ENCODE measurements at places on chromosomes 13 and 19.

DNA sequence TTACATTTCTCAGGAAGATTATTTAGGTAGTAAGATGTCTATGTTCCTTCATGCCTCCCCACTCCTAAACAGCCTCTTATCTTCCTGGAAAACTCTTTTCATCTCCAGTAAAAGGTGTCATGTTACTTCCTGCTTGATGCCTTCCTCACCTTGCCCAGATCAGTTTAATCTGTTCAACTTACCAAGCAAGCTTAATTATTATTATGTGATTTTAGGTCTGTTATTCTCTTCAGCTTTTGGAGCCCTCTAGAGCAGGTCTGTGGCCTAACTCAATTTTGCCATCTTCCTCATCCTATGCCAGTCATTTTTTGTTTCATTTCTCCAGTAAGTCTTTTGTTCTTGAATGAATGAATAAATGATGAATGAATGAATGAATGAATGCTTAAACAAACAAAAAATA lies 528.4 kb downstream of the DCT start:
- no peak for DNase-seq

DNA sequence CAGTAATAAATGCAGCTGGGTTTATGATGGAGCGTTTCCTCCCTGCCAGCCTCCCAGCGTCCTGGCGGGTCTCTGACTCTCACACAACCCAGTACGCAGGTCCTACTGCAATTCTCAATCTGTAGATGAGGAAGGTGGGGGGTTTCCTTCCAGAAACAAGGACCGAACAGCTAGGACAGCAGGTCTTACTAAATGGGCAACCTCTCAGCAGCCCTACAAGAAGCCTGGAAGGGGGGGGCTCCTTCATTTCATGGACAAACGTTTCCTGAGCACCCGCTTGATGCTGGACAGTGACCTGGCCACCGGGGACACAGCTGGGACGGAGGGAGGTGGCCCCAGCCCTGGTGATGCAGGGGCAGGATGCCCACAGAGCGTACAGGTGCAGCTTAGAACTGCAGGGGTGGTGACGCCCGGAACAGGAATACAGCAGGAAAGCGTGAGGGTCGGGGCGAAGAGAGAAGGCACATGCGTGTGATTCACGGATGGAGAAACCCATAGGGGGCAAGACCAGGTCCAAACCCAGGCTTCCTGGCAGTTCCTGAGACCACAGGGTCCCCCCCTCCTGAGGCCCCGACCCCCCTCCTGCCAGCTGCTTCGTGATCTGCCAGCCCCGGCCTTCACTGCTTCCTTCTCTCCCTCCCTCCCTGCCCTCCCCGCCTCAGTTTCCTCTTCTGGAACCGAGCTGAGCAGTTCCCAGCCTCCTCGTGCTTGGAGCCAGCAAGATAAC lies 732 bp upstream of the C2CD4C start:
- DNase-seq = no peak

GRCh38 chr13:84997858-84998257 lies 801.4 kb downstream of the SLITRK6 start:
- no peak for DNase-seq

DNA sequence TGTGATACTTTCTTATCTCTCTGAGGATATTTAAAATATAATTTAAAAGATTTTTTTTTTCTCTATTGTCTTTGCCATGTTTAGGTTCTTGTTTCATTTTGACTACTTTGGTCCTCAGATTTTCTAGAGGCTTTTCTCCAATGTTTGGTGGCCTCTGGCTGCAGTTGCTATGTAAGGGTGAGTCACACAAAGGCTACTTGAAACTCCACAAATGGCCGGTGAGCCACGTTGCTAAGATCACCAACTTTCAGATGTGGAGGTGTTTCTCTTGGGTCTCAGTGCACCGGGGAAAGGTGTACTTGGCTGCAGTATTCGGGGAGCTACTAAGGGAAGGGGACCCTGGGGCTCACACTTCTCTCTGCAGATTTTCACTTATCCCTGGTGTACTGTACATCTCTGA lies 248.1 kb downstream of the HS6ST3 start:
- DNase-seq = no peak

DNA sequence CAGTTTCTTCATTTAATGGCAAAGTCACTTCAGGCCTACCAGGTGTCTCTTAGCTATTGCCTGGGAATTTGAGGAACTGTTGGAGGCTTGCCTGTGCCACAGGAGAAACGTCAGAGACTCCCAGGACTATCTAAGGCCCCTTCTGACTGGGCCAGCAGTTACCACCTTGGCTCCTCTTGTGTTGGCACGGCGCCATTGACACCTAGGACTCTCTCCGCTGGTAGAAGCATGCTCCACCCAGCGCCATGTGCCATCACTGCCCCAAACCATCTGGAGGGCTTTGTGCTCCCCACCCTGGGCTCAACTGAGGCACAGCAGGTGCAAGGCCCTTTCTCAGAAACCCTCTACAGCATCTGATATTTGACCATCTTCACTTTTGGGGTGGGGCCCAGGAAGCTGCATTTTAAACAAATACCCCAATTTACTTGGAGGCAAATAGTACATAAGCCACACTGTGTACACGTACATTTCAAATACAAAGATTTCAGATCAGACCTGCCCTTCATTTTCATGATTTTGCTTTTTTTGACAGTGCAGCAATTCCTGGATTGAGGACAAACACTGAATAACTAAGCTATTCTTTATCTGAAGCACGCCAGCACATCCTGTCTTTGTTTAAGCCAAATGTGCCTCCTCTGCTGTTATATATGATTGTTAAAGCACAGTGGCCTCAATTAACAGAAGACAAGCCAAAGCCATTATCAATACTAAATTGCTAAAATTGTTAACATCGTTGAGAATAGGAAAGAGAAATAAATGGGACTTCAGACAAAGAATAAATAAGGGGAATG lies 59.9 kb upstream of the TPP2 start:
- no peak for DNase-seq

- DNase-seq = no peak
These were observed 291.6 kb upstream of the MAB21L1 start for GRCh38 chr13:35768073-35768472.

GRCh38 chr13:112714376-112715174 lies 24.7 kb downstream of the ATP11A start:
- DNase-seq = no peak

DNA sequence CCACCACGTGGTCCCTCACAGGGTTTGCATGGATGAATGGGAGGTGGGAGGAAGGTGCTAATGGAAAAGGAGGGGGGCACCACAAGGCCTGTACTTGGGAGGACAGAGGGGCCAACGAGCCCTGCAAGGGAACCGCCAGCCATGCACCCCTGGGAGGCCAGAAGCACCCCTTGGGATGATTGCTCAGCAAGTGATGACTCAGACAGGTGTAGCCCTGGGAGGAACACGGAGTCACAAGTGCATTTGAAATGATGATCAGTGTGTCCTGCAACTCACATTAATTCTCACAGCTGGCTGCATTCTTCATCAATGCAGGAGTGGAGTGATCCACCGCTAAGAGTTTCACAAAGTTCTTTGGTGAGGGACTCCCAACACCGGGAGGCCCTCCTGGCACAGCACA lies 82.8 kb upstream of the ZNF254 start:
- no peak for DNase-seq

GRCh38 chr13:40180776-40181175 lies 485.7 kb downstream of the FOXO1 start:
- DNase-seq = no peak

DNA sequence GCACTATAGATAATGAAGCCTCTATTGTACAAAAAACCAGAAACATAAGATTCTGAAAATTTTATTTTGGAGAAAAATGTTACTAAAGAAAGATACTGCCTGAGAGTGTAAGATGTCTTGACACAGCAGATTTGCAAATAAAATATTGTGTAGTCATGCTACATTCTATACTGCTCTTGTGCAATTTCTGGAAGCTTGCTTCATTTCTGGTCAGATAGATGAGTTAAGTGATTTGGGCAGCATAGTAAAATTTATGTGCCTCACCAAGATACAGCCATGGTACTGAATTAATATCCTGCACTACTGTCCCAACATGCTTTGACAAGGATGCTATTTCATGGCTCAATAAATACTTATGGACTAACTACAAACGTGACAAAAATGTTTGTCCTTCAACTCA lies 55.1 kb upstream of the STARD13 start:
- DNase-seq = no peak

DNA sequence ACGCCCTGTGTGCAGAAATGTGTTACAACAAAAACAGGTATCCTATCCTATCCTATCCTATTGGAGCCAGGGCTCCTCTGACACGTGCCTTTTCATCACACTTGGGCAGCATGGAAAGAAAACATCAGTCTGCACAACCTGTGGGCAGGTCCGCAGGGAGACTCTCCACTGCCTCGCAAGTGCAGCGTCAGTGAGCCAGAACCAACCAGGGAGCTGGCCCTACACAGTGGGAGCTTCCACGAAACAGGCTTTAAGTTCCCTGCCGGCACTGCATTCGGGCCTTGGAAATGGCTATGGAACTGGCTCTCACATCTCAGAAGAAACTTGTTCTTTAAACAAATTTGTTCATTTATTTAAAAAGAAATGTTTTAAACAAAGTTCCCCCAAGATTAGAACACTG lies 49.5 kb downstream of the SLC7A1 start:
- no peak for DNase-seq

GRCh38 chr13:52411629-52412028 lies 5.7 kb upstream of the THSD1 start:
- no peak for DNase-seq

- DNase-seq = no peak
These were observed 238.3 kb upstream of the MAB21L1 start for GRCh38 chr13:35714588-35715377.

- DNase-seq = no peak
These were observed 13.5 kb downstream of the PPP1R13L start for GRCh38 chr19:45391346-45391745.

- no peak for DNase-seq
These were observed 1718.9 kb upstream of the MIR17HG start for GRCh38 chr13:89628567-89628966.

DNA sequence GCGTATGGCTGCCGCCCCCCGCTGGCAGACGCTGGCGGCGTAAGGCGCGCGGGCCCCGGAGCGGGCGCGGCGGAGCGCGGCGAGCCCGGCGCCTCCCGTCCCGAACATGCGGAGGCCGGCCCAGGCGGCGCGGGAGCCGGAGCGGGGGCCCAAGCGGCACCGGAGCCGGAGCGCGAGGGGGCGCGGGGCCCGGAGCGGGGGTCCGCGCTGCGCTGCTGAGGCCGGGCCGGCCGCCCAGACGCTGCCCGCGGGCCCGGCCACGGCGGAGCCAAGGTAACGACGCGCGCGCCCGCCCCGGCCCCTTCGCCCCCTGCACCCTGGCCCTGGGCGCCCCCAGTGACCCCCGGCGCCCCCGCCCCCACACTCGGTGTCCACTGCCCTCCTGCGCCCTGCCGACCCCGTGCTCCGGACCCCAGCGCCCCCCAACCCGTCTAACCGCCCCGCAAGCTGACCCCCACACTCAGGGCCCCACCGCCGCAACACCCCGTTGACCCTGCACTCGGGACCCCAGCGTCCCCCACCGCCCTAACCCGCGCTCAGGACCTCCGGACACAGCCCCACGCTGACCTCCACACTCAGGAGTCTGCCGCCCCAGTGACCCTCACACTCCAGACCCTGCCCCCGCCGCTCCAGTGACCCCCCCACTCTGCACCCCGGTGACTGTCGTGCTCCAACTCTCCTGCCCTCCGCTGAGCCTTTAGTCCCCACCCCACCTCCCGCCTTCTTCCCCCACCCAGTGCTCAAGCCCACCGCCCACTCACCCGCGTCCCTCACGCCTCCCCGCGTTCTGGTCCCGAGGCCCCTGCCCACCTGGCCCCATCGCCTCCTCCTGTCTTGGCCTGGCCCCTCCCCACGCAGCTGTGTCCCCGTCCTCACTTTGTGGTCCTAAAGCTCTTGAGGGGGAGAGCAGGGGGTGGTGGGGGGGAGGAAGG lies at the start of gene CSNK1G2:
CSNK1G2 (plus strand) TSS at position 27 of the 932 bp plus-strand sequence. CDS start 28,601 bp downstream, outside the sequence.
- no peak for DNase-seq

GRCh38 chr13:78609464-78610205 lies 6.3 kb upstream of the POU4F1 start:
- DNase-seq = no peak

DNA sequence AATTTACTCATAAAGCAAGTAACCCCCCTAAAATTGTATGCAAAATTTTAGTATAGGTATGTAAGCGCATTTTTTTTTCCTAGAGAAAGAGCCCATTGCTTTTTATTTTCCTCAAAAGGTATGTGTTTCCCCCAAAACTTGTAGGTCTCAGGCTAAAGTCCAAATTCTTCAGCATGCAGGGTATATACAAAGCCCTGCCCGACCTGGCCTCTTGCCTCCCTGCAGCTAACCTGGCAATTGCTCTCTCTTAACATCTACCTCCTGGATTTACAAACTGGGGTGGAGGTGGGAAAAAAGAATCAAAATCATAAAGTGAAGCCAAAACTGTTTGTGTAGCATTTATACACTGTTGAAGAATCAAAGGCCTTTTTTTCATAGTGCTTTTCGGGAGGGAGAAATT lies 107.8 kb downstream of the KCNRG start:
- no peak for DNase-seq

GRCh38 chr19:58059003-58059670 lies at the start of gene ZNF135:
ZNF135 (plus strand) TSS chr19:58059282; CDS start chr19:58060003, 721 bp downstream.
- DNase-seq = peak; percentile 88

GRCh38 chr19:46256855-46257254 lies 27.3 kb downstream of the IGFL1 start:
- DNase-seq = no peak

All from KG1 (cell line).